ENCODE measurements at places on chromosomes 3 and 15.

- H3K27ac ChIP-seq = no peak overlapping the region
- H3K4me1 ChIP-seq = peaks cover 3% of the 10 kb centered on the region
- H3K4me3 ChIP-seq = no peak overlapping the region
- no peaks in the 10 kb centered on the region for H3K36me3 ChIP-seq
- peaks cover 3% of the 10 kb centered on the region for H3K27me3 ChIP-seq
- DNase-seq = no peak
These were observed 16.0 kb downstream of the SLC41A3 start for GRCh38 chr3:126067959-126068358.

GRCh38 chr3:178494386-178494785, 41.9 kb upstream of the KCNMB2 start:
- H3K27me3 ChIP-seq = no peaks in the 10 kb centered on the region
- no peak for DNase-seq
- no peak overlapping the region for H3K4me3 ChIP-seq
- H3K36me3 ChIP-seq = no peaks in the 10 kb centered on the region
- H3K27ac ChIP-seq = no peak overlapping the region

- no peak for DNase-seq
- H3K4me1 ChIP-seq = peaks cover 16% of the 10 kb centered on the region
- no peak overlapping the region for H3K27ac ChIP-seq
These were observed 53.6 kb downstream of the SETMAR start for GRCh38 chr3:4356546-4357410.

- H3K36me3 ChIP-seq = no peaks in the 10 kb centered on the region
- DNase-seq = no peak
- H3K4me3 ChIP-seq = no peak overlapping the region
- no peaks in the 10 kb centered on the region for H3K4me1 ChIP-seq
These were observed 363.7 kb downstream of the FHIT start for GRCh38 chr3:60887574-60887973.

DNA sequence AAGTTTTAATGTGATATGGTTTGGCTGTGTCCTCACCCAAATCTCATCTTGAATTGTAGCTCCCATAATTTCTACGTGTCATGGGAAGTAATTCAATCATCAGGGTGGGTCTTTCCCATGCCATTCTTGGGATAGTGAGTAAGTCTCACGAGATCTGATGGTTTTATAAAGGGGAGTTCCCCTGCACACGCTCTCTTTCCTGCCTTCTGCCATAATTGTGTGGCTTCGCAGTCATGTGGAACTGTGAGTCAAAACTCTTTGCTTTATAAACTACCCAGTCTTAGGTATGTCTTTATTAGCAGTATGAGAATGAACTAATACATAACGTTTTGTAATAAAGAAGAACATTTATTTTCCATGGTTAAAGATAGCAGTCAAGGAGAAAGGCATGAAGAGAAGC, 39.2 kb upstream of the GOLIM4 start:
- no peaks in the 10 kb centered on the region for H3K36me3 ChIP-seq
- DNase-seq = no peak
- H3K4me3 ChIP-seq = no peak overlapping the region
- H3K27ac ChIP-seq = no peak overlapping the region
- no peaks in the 10 kb centered on the region for H3K4me1 ChIP-seq

Data from activated T-helper 2 cell treated with anti-CD3 and anti-CD28 coated beads, Interferon-gamma antibody, Interleukin-2, Interleukin-4, amounts not matched to agents 10 μg/mL and 5 μg/mL and 100 μg/mL, durations not matched to agents 14 hours and 24 hours and 36 hours (primary cell).